ENCODE measurements at places on chromosomes 6 and 20.

GRCh38 chr6:43493230-43493629 lies 15.9 kb downstream of the TJAP1 start:
- DNase-seq = no peak

GRCh38 chr6:150417899-150418826 lies 49.4 kb downstream of the IYD start:
- DNase-seq = peak; percentile 23

- no peak for DNase-seq
Observed at GRCh38 chr20:8020314-8021079, 936 bp upstream of the TMX4 start.

DNA sequence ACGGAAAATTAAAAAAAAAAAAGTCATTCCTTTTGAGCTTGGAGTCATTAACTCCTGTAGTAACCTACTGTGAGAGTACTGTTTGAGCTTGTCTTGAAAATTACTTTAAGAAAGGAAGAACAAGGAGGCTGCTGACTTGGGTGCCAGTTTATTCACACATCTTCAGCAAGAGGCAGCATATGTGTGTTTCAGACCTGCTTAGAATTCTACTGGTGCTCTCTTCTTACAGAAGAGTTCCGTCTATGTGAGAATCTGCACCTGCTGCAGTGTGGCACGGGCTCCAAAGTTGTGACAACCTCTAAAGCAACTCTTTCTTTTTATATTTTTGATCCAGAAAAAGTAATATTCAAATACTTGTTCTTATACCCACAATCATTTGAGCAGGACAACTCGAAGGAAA lies 117.4 kb upstream of the SOX4 start:
- DNase-seq = no peak

GRCh38 chr6:54308289-54308985 lies at the start of gene TINAG:
TSS of gene TINAG (plus strand) at chr6:54308441. CDS start at chr6:54308551, 110 bp downstream.
- no peak for DNase-seq

DNA sequence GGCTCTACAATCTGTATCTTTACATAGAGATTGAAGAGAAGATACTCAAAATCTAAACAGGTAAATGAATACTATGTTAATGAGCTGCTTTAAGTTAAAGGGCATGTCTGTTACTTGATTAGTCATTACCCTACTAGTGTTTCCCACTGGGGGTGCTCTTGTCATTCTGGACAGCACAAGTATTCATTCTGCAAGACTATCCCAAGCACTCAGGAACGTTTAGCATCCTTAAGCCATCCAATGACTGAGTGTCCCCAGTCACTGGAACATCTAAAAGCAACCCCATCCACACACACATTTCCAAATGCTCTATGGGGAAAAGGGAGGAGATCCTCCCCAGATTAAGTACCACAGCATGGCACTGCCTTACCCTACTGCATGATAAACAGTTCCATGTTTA lies 25.7 kb downstream of the EZR start:
- no peak for DNase-seq

- DNase-seq = no peak
Observed at GRCh38 chr6:18676548-18676947, 289.4 kb downstream of the RNF144B start.

- DNase-seq = no peak
Observed at GRCh38 chr6:36402481-36402880, 15.0 kb upstream of the ETV7 start.

- DNase-seq = peak; percentile 52
Observed at GRCh38 chr6:163943607-163944385, 529.3 kb downstream of the QKI start.

GRCh38 chr6:113599444-113599843 lies 257.7 kb upstream of the MARCKS start:
- DNase-seq = no peak

DNA sequence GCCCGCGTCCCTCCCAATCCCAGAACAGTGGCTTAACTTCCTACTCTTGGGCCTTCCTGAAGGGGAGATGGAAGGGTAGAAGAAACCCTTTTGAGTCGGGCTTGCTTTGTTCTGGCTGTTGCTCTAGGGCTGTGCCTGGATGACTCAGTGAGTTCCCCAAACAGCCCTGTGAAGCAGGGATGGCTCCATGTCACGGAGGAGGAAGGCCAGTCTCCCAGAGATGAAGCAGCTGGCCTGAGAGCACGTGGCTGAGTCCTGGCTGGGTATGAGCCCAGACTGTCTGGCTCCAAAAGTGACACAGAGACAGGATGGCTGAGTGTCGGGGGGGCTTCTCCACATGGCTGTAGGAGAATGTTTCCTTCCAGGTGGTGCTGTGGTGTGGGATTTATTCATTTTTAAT lies 4.6 kb downstream of the SYTL3 start:
- DNase-seq = no peak

DNA sequence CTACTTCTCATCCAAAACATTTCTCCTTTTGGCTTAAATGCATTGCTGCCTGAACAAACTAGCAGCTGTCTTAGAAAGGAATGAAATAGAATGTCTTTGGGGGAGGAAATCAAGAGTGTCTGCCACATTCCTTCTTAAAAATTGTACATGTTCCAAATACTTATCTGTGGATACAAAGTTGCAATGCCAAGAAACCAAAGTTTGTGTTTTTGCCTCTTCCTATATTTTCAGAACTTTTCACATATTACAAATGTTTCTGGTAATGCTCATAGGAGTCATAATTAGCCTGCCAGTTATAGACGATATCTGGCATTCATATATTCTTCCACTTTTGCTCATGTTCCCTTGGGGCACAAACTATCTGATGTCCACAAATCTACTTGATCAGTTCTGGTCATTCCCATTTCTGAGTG lies 165.5 kb upstream of the BMP5 start:
- no peak for DNase-seq

DNA sequence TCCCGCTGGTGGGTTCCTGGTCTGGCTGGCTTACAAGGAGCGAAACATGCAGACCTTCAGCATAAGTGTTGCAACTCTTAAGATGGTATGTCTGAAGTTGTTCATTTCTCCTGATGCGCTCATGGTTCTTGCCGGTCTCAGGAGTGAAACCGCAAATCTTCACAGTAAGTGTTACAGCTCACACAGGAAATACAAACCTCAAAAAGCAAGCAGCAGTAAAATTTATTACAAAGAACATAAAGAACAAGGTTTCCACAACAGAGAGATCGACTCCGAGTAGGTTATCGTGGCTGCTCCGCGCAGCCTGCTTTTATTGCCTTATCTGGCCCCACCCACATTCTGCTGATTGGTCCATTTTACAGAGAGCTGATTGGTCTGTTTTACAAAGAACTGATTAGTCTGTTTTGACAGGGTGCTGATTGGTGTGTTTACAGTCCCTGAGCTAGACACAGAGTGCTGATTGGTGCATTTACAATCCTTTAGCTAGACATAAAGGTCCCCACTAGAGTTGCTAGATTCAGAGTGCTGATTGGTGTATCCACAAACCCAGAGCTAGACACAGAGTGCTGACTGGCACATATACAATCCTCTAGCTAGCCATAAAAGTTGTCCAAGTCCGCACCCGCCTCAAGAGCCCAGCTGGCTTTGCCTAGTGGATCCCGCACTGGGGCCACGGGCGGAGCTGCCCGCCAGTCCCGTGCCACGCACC lies 39.2 kb downstream of the TRIM27 start:
- no peak for DNase-seq

DNA sequence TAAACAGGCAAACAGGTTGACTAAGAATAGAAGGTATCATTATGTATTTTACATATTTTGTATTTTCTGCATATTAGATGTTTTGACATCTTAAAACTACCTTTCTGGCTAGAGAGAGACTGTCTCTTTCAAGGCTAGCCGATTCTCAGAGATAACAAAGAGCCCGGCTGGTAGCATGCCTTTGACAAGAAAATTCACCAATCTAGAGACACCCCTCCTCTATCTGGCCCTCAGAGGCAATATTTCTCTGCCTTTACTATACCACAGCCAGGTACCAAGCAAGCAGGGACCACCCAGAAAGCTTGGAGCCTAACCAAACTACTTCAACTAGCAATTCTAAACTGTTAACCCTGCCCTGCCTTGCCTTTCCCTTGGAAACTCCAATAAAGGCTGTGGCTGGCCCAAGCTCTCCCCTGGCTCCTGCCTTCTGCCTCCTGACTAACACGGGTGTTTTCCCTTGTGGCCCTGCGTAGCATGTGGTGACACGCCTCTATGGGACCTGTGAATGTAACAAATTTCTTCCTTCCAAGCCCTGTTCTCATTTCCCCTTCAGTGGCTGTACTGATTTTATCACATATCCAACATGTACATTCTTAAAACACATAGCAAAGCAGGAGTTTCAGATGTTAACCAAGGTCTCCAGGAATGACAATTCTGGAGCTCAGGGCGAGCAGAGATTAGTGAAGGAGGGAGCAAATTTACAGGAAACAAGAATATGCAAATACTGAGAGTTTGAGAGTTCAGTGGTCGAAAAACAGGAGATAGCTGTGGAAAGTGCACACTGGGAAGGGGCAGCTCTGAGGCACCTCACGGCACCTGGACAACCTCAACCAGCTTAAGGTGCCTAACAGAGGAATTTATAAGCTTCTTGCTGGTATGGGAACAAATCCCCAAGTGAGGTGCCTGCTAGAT lies 120.8 kb downstream of the BACH2 start:
- DNase-seq = no peak

GRCh38 chr6:21883595-21884328 lies 290.2 kb downstream of the SOX4 start:
- DNase-seq = no peak

DNA sequence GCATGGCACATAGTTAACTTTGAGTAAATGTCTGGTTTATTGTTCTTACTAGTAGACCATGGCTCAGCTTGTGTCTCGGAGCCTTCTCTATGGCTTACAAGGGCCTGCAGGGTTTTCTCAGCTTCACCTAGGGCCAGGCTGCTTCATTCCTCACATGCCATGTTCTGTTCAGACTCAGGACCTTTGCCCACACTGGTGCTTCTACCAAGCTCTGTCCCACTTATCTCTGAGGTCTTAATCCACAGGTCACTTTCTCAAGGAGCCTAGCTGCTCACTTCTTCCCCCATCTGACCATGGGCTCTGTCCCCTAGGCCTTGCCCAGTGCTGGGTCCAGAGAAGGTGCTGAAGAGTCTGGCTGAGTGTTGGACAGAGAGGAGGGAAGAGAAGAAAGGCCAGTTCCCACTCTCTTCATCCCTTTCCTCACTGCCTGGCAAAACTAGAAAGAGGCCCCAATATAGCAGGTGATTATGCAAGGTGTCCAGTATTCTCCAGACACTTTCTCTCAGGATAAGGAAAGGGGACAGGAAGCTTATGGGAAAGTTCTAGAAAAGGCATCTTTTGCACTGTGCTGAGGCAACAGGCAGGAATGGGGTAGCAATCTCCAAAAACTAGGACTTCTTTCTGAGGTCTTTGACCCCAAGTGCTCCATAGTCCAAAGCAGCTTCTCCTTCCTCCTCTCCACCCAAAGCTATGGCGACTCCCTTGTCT lies 40.0 kb downstream of the COX4I2 start:
- no peak for DNase-seq

DNA sequence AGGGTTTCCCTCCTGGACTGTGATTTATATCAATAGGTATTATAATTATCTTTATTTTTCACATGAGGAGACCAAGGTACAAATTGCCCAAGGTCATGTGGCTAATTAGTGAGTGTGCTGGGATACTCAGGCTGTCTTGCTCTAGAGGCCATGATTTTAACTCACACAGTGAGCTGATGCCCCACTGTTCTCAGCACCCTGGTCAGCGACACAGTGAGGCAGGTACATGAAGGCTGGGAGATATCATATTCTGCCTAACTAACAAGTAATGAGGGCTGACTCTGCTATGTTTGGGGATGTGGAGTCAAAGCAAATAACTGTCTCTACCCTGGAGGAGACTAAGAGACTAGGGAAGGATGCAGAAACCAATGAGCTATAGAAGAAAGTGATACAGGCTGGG lies 501.1 kb downstream of the PTPRT start:
- DNase-seq = no peak

DNA sequence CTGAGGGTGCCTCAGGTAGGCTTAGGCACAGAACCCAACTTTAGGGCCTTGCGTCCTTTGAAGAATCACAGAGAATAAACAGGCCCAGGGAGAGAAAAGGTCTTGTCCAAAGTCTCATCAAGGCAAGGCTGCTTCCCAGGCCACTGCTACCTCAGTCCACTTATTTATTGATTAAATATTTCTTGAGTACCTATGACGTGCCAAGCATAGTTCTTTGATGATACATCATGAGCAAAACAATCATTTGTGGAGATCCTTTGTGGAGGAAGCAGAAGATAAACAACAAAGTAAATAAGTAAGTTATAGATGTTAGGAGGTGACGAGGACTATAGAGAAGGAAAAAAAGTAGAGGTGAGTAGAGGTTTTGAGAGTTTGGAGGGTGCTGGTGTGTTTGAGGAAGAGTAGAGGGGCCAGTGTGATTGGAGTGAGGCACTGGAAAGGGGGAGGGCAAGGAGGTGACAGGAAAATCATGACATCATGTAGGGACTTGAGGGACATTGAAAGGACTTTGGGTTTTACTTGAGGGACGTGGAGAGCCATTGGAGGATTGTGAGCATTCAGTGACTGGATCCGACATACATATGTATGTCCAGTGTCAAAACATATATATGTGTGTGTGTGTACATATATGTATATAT lies 14.1 kb upstream of the CHMP4B start:
- DNase-seq = no peak

DNA sequence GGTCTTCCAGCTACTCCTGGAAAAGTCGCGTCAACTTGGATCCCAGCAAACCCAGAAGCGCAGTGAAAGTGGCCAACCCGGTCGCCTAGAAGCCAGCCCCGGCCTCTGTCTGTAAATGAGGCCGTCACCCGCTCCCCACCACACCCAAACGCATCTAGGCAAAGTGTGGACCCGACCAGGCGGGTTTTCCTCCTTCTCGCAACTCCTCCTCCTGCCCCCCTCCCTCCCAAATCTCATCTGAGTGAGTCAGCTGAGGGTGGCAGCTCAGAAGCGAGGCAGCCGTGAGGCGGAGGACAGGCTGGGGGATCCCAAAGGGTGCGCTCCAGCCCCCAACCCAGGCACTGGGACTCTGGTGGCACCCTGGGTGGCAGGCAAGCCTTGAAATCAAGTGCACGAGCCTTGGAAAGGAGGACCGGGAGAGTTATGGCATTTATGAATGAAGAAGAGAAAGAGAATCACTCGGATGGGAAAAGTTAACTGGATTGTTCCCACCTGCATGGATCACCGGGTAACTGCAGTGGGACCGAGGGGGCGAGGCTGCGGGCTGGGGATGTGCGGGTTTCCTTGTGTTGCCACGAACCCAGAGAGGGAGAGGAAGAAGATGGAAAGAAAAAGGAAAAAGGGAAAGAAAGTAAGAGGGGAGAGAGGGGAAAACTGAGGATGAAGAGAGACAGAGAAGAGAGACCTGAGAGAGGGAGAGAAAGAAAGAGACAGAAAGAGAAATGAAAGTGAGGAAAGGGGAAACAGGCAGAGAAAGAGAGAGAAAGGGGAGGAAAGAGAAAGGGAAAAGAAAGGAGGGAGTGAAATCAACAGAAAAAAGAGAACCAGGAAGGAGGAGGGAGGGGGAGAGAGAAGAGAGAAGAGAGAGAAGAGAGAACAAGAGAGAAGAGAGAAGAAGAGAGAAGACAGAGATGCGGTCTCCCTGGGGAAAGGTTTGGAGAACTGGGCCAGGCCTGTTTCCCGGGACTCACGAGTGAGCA lies at the start of gene APCDD1L:
APCDD1L (minus strand) TSS at position 167 of the 980 bp plus-strand sequence. CDS start 692 bp downstream, outside the sequence.
- no peak for DNase-seq

GRCh38 chr6:43496370-43497128 lies 13.6 kb downstream of the LRRC73 start:
- no peak for DNase-seq
